ENCODE measurements at places on chromosomes 7 and 10.
A peak's percentile ranks its signal among the peaks of the same experiment; 100 is the strongest.

DNA sequence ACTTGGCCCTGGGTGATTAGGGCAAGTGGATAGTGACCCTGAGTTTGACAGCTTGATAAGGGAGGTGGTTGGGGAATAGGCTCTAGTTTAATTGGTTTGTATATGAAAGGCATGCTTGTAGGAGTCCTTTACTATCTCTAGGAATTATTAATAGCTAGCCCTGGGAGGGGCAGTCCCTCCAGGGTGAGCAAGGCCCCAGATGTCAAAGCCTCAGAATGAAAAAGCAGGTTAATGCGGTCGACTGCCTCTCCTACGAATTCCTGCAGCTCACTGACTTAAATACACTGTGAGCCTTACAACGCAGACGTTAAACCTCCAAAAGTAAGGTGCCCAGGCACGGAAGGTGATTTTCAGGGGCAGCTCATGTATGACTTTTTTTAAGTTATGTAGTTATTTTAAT lies 5.2 kb upstream of the BTBD16 start:
- no peak for DNase-seq

DNA sequence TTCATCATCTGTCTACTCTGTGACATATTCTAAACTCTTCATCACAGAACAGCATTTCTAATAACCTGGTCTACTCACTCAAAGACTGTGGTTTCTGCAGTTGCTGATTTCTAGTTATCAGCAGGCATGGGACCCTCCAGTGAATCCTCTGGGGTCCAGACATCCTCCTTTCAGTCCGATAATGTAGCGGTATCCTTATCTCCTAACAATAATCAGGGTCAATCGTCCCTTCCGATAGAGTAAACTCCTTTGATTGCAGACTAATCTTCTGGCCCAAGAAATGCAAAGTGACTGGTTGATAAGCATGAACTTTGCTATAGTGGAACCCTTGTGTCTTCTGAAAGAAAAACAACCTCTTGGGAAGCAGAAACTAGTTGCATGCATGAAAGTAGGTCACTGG lies 1209.8 kb upstream of the CELF2 start:
- DNase-seq = no peak

DNA sequence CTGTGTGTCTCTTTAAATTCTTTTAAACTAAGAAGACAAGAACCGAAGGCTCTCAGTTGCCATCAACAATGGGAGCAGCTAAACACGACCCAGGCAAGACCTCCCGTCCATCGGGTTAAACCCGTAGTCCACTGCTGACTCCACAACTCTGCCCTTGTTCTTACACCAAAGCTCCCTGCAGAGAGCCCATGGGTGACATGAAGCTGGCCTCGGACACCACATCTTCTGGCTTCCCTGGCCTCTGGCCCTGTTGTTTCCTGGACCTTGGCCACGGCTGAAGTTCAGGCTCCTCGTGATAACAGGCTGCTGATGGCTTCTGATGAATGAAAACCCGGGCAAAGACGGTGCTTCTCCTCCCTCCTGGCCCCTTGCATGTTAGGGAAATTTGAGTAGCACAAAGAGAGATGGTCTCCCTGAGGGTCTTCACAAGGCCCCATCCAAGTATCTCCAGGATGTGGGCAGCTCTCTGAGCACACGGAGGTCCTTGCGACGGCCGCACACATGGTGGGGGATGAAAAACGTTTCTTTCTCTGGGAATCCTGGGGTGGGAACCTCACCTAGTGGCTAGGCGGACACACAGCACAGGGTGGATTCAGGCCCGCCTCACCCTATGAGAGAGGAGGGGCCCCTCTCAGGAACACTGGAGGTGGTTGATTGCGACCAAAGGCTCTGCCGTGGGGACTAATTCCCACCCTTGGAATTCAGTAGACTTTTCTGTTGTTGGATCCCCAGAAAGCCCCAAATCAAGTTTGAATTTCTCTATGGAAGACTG lies 271.1 kb downstream of the ADARB2 start:
- no peak for DNase-seq

GRCh38 chr7:94509264-94509886 lies at the start of gene CASD1:
CASD1 (plus strand) TSS chr7:94509809; CDS start chr7:94510085, 276 bp downstream.
- peak; percentile 36 for DNase-seq

DNA sequence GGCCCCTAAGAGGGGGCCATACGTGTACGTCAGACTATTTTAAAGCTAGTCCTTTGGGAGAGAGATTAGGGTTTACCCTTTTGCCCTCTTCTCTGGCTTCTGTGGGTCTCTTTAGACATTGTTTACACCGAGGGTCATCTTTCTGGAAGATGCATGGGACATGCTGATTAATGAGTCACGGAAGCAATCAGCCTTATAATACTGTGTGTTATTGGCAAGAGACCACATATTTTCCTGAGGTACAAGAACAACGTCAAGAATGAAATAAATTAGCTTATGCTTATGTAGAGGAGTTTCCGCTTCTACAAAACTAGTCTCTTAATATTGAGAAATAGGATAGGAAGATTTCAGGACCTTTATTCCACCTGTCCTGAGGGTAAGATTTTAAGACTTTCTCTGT lies 327.7 kb downstream of the BBS9 start:
- DNase-seq = no peak

DNA sequence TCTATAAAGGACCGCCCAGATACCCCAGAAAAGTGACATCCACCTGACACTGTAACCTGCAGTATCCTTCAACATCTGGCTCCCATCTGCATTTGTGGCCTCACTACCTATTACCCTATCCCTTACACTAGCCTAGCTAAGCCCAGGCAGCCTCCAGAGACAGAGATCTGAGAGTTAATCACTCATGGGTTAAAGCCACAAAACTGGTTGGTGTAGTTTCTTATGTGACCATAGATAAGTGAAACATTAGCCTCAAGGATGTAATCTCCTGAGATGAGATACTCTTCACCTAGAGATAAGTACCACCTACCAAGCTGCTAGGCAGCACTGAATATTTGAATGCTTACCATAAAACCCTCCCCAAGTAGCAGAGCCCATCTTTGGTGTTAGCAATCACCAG lies 35.4 kb downstream of the CTTNBP2 start:
- DNase-seq = no peak

DNA sequence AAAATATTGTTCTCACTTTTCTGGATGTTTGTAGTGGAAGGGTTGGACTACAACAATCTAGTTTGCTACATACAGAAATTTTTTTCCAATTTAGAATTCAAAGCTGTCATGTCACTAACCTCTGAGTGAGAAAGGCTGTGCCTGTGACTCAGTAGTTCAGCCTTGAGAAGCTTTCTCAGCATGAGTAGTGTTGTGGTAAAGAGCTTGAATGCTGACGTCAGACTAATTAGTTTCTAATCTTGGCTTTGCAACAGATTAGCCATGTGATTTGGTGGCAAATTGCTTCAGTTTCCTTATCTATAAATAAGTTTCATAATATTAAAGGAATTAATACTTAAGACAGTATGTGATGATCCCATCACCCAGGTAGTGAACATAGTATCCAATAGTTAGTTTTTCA lies 83.8 kb downstream of the ABCA13 start:
- DNase-seq = no peak

GRCh38 chr10:21525367-21526187 lies at the start of gene SKIDA1:
SKIDA1 (minus strand) TSS chr10:21525682; CDS start chr10:21517822, 7,860 bp downstream.
- DNase-seq = peak; percentile 10

- no peak for DNase-seq
Observed at GRCh38 chr10:43070121-43071085, 6.5 kb upstream of the RET start.

DNA sequence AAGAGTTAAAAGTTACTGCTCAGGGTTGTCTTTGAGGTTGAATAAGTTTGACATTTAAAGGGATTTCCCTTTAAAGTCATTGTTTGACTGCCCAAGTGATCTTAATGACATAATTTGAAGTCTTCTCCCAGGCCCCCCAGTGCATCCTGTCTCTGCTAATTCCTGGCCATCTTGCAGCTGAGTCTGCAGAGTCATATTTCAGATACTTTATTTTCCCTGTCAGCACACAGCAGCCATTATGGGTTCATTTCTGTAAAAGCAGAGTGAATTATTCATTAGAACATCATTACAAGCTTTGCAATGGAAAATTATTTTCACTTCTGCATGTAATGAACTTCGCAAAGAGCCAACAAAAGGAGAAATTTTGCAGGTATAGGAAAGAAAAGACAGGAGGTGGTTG lies 536.6 kb downstream of the GALNT17 start:
- DNase-seq = no peak

GRCh38 chr10:103316087-103316486 lies 34.9 kb downstream of the PCGF6 start:
- DNase-seq = no peak

DNA sequence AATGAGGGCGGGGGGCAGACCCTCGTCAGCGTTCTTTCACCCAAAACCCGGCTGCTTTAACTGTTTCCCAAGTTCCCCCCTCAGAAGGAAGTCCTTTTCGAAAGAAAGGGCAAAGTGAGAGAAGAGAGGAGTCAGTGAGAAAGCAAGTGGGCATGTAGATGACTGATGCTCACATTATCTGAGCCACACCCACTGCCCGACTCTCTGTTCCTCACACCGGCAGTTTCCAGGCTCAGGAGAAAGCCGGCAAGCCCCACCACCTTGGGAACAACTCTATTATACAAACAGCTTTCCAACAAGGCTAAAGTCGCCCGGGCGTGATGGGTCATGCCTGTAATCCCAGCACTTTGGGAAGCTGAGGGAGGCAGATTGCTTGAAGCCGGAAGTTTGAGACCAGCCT lies 23.1 kb downstream of the RCC1L start:
- DNase-seq = no peak

GRCh38 chr7:124680304-124680703 lies 85.3 kb downstream of the GPR37 start:
- DNase-seq = no peak

All from stimulated activated CD8-positive, alpha-beta memory T cell treated with anti-CD3 and anti-CD28 coated beads, Interleukin-7, amount 100 ng/mL, for 1 hour (primary cell).